Neural progenitor cell (in vitro differentiated cells): ENCODE measurements at places on chromosomes 5 and 9.

- no peak for DNase-seq
Measured at GRCh38 chr5:115461506-115462290, 82.9 kb downstream of the FEM1C start.

GRCh38 chr9:121929893-121930875 lies 162.9 kb downstream of the TTLL11 start:
- DNase-seq, result peak; percentile 81

DNA sequence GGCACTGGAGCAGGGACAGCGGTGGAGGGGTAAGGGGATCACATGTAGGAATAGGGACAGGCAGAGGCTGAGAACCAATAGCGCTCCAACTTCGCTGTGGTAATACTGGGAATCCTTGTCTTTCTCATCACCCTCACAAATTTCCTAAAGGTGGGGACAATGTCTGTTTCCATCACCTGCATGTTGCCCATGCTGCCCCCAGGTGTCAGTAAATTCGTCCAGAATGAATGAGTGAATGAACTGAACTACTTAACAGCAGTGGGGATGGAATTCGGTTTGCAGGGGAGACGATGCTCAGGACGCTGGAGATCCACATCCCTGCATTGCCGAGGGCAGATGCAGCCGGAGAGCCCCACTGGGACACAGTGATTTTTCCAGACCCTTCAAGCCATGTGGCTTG lies 129.9 kb downstream of the PDZD2 start:
- DNase-seq, result no peak

GRCh38 chr5:18992264-18992663 lies 995.7 kb downstream of the CDH18 start:
- DNase-seq, result no peak

- no peak for DNase-seq
Measured at GRCh38 chr5:97004423-97005060, 68.7 kb downstream of the LNPEP start.

DNA sequence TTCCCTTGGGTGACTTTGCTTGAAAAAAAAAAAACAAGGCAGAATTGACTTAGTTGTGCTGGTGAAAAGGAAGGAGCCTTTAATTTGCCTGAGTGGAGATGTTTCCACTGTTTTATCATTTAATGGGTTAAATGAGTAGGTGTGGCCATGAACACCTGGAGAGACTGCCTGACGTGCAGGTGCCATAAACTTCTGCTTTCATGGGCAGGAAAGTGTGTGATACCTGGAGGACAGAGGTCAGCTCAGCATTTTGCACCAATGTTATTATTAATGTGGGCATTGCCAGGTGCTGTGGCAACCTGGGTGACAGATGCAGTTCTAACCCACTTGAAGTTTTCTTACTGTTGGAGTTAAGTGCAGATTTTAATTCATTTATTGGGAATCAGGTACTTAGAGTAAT lies 145.4 kb downstream of the CD180 start:
- no peak for DNase-seq

DNA sequence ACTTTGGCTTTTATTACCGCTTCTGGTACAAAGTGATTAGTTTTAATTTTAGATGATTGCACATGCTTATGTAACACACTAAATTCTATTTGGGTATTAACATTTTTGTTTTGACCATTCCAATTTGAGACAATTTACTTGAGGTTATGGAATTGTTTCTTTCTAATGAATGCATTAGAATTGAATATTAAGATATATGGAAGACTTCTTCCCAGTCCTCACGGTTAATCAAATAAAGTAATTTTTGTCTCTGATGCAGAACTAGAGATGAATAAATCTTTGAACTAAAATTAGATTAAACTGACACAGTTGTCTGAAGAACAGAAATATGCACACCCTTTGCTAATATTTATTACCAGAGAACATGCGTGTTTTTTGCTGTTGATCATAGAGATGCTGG lies 127.1 kb upstream of the FBXL17 start:
- DNase-seq, result no peak
